ENCODE measurements at places on chromosomes 2 and 18.

DNA sequence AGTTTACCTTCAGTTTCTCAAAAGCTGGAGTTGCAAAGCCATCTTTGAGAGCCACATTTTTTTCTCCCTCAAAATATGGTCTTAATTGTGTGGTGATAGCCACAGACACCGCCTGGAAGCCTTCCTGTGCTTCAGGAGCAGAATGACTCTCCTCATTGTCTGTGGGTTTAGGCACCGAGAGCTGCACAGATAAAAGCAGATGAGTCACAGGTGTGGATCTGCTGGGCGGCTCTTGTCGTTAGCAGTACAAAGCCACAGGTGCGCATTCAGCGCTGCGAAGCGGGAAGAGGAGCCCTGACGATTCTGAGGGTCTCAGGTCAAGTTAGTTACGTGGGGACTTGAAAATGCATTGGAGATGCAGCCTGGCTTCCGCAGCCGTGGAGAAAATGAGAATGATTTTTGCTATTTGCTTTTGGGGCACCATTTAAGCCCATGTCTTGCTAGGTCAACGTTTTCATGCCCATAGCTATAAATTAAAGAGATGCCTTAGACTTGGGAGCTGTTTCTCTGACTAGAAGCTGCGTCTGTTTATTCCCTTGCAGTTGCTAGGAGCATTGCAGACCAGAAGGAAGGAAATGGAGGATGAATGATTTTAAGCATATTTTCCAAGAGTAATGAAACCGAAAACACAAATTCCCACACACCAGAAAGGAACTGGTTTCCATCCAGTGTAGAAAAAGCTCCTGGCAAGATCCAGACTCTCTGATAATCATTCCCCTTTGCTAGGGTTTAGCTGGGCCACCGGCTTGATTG is 51.5 kb downstream of the KLHL29 start:
- DNase-seq = no peak

DNA sequence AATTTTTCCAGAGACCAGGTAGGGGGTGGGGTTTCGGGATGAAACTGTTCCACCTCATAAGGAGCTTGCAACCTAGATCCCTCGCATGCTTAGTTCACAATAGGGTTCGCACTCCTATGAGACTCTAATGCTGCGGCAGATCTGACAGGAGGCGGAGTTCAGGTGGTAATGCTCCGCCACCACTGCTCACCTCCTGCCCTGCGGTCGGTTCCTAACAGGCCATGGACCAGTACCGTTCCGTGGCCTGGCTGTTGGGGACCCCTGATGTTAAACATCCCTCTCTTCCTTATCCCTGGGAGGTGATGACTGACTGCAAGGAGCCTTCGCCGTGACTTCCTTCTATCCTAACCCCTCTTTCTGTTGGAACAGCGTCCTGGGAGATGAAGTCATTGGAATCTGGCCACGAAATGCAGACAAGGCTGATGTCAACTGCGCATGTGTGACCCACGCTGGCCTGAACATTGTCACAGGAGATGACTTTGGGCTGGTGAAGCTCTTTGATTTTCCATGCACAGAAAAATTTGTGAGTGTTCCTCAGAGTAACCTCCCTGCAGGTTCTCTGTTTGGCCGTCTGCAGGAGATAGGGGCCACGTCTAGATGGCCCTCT is 82.4 kb downstream of the RTN4 start:
- no peak for DNase-seq

- DNase-seq = no peak
These were observed 47.4 kb downstream of the CACNB4 start for GRCh38 chr2:152051436-152051835.

DNA sequence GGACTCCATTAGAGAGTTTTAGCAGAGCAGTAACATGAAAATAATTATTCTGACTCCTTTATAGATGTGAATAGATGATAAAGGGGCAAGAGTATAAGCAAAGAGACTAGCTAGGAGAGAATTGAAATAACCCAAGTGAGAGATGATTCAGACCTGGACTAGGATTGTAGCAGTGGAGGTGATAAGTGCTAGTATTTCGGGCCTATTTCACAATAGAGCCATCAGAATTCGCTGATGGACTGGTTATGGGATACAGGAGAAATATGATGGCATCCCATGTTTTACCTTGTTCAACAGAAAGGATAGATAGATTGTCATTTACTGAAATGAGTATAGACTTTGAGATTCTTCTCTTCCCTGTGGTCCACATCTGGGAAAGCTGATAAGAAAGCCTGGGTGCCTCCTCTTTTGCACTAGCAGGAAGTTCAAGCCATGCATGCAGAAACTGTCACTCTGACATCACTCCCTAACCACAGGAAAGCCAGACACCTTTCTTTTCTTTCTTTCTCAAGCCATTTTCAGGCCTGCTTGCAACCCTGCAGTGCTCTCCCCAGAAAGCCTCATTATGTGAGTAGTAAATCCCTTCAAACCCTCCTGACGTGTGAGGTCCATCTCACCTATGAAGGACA is 25.3 kb downstream of the DYNAP start:
- DNase-seq = no peak

DNA sequence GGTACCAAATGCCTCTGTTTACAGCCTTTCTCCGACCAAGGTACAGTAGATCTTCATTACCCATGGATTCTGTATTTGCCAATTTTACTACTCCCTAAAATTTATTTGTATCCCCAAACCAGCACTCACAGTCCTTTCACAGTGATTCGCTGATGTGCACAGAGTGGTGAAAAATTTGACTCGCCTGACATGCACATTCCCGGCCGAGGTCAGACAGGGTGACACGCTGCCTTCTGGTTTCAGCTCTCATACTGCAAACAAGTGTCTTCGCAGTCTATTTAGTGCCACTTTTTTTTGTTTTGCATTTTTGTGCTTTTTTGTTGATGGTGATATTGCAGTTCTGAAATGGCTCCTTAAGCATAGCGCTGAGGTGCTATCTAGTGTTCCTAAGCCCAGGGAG is 71.0 kb downstream of the MAPK4 start:
- DNase-seq = no peak

GRCh38 chr2:46832543-46832942 is 83.1 kb downstream of the MCFD2 start:
- DNase-seq = no peak

DNA sequence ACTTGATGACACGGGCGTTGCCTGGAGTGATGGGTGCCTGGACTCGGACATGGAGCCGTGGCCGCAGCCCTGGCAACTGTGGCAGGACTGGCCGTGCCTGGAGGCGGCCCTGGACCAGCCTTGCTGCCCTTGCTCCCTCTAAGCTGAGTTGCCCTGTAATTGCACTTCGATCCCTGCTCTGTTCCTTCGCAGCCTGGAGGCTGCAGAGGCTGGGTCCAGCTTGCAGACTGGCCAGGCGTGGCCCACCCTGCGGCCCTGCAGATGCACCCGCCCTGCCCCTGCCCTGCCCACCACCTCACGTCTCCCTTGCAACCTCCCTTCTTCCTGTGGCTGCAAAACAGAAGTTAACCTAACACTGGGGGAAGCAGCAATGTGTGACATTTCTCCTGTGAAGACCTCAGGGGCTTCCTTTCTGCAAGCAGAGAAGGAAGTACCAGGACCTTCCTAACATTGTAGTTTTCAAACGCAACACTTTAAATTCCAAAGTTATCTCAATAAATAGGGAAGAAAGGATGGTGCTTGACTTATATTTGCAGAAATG is 174.6 kb upstream of the TPO start:
- no peak for DNase-seq

DNA sequence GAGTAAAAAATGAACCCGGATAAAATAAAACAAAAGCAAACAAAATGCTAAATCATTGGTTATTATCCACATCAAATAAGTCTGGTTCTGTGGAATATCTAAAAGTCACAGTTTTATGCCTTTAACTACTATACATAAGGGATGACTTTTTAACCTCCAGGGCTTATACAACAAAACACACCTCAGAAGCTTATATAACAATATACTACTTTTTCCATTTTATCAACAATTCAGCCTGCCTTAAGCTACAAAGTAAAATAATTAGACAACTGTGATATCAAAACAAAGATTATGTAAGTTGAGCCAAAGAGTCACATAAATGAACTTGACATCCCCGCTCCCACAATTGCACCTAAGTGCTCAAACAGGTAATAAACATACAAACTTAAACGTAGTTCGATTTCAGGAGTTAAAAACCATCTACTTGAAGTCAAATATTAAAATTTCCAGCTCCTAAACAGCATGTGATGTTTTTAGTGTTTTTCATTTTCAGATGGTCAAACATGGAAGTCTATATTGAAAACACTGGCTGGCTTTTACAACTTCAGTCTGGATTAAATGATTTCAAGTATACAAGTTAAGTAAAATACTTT is 54.7 kb downstream of the ATIC start:
- no peak for DNase-seq

DNA sequence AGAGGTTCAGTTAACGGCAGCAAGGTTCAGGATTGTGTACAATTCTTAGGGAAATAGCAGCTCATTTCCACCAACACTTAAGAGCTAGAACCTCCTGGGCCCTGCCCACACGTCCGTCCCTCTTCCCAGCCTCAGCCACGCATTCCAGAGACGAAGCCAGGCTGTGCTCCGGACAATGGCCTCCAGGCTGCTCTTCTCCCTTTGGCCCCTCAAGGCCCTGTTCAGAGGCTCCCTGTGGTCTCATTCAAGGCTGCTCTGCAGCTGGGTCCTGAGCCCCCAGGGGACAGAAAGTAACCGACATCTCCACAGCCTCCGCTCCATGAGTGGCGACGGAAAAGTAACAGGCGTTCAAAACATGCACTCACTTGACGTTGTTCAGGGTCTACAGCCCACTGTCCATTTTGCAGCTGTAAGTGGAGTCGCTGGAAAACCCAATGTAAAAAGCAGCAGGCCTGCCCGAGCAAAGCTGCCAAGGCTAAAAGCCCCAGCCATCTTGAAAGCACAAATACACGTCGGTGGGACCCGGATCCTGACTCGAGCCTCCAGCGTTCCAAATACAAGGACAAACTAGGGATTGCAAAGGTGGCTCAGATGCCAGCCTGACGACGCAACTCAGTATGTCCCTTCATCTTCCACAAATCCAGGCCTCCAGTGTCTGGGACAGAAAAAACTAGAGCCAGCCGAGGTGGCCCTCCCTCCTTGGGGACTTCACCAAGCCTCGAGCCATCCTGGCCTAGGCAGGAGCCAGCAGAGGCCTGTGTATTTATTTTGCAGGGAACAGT is 76.9 kb downstream of the NDUFA10 start:
- no peak for DNase-seq
